ENCODE measurements at places on chromosomes 3 and 15.
A peak's percentile ranks its signal among the peaks of the same experiment; 100 is the strongest.

- DNase-seq = no peak
Measured at GRCh38 chr3:46314517-46314916, 39.4 kb upstream of the CCR2 start.

- DNase-seq = no peak
Measured at GRCh38 chr3:66480666-66481065, 20.2 kb downstream of the LRIG1 start.

DNA sequence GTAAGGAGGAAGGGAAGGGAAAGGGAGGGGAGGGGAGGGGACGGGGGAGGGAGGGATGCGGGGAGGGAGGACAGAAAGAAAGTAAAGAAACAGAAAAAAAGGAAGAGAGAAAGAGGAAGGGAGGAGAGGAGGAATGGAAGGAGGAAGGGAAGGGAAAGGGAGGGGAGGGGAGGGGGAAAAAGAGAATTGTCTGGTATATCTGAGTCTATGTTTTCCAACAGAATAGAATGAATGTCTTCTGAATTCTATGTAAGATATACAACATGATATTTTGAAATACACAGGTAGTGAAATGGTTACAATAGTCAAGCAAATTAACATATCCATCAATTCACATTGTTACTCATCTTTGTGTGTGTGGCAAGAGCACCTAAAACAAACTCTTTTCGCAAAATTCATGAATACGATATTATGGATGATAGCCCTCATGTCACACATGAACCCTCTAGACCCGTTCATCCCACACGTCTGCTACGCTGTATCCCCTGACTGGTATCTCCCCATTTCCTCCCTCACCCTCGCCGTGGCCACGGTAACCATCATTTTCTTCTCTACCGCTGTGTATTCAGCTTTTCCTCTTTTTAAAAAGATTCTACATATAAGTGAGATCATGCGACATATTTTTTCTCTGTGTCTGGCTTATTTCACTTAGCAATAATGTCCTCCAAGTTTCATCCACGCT, 168.9 kb downstream of the XXYLT1 start:
- no peak for DNase-seq

DNA sequence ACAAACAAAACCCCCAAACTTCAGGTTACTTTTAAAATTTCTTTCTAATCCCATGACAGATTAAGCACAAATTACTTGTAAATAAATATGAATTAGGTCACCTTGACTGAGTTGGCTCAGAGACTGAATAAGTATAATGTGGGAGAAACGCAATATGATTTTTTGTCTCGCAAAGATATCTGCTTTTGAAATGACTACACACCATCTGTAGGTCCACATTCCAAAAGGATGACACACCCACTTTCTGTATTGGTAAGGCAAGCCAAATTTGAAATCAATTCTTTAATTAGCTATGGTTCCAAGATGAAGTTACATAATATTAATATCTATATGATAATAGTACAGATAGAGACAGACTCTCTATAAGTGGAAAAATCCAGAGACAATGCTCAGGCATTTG, 66.9 kb upstream of the CSPG5 start:
- no peak for DNase-seq

DNA sequence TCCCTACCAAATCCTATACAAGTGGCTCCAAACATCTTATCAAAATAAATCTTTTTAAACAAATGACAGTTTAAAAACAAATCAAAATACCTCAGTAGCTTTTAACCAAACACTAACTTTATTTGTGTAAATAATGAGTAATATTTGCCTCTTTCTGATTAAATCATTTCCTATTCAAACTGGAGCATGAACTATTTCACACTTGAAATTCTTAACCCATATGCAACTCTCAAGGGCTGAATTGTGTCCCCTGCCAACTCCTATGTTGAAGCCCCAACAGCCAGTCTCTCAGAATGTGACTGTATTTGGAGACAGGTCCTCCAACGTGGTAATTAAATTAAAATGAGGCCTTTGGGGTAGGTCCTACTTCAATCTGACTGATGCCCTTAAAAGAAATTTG, 55.9 kb upstream of the MCTP2 start:
- DNase-seq = no peak

GRCh38 chr3:160778480-160778879, 22.4 kb downstream of the PPM1L start:
- no peak for DNase-seq

DNA sequence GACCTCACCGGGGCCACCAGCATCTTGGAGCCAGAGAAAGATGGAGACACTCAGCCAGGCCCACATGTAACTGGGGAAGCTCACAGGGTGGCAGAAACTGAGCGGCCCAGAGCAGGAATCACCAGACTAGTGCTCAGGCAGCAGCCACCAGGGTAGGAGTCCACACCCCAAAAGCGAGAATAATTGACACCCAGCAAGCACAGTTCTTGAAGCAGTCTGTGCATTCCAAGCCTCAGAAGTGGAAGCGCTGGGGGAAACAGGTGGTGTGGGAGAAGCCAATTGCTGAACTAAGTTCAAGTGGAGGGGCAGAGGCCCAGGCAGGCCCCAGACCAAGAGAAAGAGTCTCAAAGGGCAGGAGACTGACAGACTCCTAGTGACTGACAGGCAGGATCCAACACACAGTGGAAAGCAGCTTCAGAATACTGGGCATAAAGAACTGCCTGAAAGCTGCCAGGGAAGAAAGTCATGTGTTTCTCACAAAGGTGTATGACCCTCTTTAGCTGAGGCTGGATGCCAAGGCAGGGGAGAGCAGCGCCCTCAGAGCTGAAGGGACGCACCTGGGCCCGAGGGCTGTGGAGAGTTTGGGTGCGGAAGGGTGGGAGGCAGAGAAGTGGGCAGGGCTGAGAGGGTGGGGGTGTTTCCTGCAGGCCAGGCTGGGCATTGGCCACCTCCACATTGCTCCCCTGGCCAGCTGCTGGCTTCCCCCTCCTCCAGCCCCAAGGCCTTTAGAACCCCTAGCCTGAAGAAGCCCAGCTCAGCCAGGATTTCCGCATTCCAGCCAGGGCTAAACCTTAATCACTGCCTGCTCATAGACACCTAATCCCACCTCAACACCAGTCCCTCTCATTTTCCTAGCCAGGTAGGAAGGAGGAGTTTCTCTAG, 7.7 kb downstream of the NT5DC2 start:
- DNase-seq = no peak

DNA sequence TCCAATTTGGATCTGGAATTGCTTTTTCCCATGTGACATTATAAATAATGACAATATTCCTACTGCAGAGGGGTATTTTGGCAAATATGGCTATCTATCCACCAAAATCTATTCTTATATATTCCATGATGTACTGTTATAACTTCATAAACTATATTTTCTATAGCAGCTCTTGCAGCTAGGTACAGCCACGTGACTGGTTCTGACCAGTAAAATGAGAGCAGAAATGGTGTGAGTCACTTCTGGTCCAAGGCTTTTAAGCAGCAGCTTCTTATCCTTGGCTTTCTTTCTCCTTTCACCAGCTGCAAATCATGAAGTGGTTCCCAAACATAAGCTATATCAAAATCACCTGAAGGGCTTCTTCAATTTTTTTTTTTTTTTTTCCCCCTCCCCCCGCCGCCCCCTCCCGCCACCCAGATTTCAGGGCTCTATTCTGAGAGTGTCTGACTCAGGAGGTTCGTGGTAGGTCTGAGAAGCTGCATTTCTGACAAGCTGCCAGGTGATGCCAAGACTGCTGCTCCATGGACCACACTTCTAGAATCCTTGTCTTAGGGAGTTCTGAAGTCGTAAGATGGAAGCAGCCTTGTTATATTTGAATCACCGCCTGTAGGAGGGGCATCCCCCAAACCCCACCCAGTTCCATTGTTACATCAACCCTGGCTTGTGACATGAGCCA, 357.5 kb downstream of the CHST2 start:
- no peak for DNase-seq

- DNase-seq = no peak
Measured at GRCh38 chr3:58898513-58898912, 151.3 kb downstream of the CFAP20DC start.

DNA sequence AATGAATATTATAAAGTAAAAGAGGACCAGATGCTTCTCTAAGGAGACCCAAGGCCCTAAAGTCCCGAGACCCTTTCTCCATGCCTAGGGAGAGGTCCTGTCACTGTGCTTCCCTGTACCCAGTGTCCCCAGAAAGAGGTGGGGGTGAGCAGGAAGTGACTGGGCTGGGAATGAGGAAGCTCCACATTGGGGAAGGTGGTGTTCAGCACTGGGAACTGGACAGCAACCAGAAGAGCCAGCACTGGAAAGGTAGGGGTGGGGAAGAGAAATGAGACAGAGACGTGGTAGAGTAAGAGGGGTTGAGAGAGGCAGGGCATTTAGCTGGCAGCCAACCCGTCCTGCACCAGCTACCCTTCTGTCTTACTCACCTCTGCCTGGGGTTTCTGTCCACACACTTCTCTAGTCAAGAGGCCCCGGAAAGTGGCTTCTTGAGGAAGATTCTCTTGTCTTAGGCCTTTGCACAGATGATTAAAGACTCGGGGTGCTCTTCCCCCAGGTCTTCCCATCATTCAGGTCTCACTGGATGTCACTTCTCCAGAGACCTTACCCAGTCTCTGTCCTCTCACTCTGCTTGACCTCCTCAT, 12.2 kb downstream of the RRP9 start:
- no peak for DNase-seq

- DNase-seq = no peak
Measured at GRCh38 chr15:52392008-52392687, 96.5 kb upstream of the MYO5C start.

GRCh38 chr15:97141871-97142270, 811.4 kb downstream of the NR2F2 start:
- DNase-seq = no peak

DNA sequence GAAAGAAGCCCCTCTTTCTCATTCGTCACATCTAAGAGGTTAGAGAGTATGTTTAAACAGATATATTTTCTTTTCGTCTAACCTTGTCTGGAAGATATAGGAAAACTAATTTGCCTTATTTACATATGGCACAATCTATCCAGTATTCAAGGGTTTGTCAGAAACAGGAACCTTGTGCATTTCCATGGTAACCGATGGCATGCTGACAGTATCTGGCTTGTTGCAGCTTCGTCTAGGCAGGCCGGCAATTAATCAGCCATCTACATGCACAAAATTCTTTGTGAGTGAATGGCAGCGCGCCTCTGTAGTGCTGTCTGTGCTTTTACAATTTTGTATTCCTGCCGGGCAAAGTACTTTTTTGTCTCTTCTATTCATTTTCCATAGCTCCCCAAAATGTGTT, 294.0 kb upstream of the SOX2 start:
- no peak for DNase-seq

- DNase-seq = peak; percentile 60
Measured at GRCh38 chr3:51686512-51687215, 15.6 kb downstream of the TEX264 start.

DNA sequence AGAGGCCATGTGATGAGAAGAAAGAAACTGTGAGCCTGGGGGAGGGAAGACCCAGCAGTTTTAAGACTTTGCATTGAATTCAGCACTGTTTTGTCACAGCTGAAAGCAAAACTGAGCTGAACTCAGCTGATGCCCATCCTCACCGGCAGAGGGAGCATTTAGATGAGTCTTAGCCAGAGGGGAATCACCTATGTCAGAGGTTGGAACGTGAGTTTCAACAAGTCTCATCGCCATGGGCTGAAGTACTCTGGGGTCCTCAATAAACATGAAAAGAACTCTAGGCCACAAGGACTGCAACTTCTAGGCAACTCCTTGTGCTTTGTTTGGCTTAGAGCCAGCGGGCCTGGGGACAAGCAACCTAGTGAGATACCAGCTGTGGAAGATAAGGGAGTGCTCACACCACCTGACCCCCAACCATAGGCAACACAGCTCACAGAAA, 324.5 kb downstream of the TBL1XR1 start:
- peak; percentile 37 for DNase-seq

DNA sequence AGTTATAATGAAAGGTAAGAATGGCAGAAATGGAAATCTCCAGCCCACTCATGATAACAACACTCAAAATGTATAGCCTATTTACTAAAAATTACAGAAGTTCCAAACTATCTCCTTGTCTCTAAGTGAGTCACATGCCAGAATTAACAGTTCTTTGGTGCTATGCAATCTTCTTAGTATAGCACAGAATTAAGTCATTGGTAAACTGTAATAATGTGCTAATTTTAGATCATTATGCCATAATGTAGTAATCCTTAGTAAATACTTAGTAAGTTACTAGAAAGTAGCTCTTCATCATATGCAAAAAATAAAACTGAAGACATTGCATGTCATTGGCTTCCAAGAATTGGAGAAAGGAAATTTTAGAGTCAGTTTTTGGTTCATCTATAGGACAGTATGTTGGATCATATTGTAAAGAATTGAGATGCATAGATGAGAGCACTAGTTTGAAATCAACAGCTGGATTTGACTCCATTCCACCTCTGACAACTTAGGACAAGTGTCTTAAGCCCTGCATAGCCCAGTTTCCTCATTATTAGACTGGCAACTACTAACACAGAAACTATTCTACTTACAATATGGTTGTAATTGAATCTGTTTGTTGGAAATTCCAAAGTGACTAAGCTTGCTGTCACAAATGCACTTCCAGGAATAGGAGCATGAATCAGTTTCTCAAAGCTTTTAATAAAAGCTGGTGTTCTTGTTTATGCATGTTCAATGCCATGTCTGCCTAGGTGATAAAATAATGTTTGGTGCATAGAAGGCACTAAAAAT, 40.1 kb upstream of the CD47 start:
- DNase-seq = no peak

GRCh38 chr3:105406268-105406667, 39.6 kb downstream of the ALCAM start:
- DNase-seq = no peak

DNA sequence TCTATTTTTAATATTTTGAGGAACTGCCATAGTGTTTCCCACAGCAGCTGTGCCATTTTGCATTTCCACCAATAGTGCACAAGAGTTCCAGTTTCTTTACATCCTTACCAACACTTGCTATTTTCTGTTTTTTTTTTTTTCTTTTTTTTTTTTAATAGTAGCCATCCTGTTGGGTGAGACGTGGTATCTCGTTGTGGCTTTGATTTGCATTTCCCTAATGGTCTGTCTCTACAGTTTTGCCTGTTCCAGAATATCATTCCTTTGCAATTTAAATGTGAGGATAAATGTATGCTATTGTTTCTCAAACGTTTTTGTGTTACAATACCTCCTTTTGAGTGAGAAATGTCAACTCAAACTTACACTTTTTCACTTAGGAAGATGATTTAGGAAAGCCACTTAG, 22.4 kb downstream of the RCN2 start:
- no peak for DNase-seq

GRCh38 chr3:101970905-101971304, 121.6 kb downstream of the NFKBIZ start:
- DNase-seq = no peak

DNA sequence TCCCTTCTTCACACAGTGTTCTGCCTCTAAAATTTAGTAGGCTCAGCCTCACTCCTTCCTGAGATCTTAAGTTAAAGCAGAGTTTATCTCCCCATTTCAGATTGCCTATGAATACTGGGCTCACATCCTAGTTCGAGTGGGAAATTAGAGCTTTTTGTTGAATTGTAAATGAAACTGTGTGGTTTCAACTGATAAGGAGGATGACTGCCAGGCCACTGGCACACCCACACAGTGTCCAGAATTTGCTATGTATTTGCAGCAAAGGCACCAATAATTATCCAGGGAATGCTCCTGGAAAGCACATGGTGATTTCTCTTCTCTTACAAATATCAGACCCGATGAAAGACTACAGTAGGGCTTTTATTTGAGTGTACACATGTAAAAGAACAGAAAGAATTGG, 308.1 kb upstream of the COL8A1 start:
- DNase-seq = no peak

Measured in stimulated activated CD4-positive, alpha-beta T cell treated with anti-CD3 and anti-CD28 coated beads, Interleukin-2, amount 100 ng/mL, for 48 hours (primary cell).